ENCODE measurements at places on chromosomes 6 and 20. TPM values are rescaled to one million over a fixed set of nuclear protein-coding genes. Genes with fewer than 3 reads are reported as not detected.
A peak's percentile ranks its signal among the peaks of the same experiment; 100 is the strongest.

GRCh38 chr6:160634706-160635105 is 29.4 kb downstream of the LPA start:
- DNase-seq: no peak
- no peaks in the 10 kb centered on the region for H3K36me3 ChIP-seq
- no peaks in the 10 kb centered on the region for H3K27me3 ChIP-seq
- no peak overlapping the region for H3K4me3 ChIP-seq

GRCh38 chr6:124887872-124888580 is 74.2 kb upstream of the RNF217 start:
- no peaks in the 10 kb centered on the region for H3K36me3 ChIP-seq
- no peak overlapping the region for H3K4me3 ChIP-seq
- no peak for DNase-seq
- H3K27ac ChIP-seq: no peak overlapping the region

DNA sequence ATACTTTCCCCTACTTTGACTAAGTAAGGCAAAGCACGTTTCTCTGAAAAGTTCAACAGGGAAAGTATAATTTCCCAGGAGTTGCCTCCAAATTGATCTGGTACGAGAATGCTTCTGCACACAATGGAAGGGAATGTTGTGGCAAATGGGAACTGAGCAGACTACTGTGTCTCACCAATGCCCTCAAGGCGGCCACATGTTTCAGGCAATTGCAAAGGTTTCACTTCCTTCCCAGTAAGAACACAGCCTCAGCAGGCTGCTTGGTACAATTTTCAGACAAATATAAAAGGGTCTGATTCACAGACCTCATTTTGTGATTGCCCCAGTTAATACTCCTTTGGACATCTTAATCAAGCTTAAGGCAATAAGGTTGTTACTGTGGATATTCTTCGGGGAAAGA is 71.2 kb downstream of the KIAA0319 start:
- peaks cover 14% of the 10 kb centered on the region for H3K27me3 ChIP-seq
- no peak overlapping the region for H3K4me3 ChIP-seq
- DNase-seq: no peak
- no peaks in the 10 kb centered on the region for H3K4me1 ChIP-seq
- H3K36me3 ChIP-seq: no peaks in the 10 kb centered on the region
- H3K27ac ChIP-seq: no peak overlapping the region

DNA sequence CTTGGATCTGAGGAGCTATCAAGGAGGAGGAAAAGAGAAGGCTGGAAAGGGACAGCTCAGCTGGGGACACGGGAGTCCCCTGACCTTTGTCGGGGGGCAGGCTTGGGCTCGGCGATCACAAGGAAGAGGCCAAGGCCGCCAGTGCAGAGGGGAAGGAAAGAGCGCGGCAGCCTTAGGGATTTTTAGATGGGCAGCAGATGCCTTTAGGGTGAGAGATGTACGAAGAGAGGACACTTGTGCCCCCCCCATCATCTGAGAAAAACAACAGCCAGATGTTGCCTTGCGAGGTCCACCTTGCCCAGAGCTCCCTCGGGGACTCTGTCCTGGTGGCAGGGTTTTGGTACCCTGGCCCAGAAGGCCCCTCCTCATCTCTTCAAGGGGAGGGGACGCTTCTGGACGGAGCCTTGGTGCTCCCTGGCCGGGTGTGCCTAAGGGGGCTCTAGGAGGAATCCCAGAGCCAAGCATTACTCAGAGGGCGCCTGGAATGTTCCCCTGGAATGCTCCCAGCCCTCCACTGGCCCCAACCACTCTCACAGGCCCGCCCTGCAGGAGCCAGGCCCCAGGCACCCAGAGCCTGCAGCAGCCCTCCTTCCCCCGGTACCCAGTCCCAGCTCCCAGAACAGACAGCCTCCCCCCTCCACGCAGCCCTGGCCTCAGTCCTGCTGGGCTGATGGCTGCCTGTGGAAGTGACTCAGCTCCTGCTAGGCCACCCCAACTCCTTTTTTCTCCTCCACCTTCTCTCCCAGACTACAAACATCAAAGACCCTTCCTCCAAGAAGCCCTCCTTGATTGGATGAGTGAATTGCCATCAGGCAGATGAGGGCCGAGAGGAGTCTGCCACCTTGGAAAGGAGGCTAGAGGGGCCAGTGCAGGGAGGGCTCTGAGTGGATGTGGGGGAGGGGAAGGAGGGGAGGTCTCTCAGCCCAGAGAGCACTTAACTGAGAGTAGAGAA is 1.8 kb downstream of the ADAM33 start:
- no peaks in the 10 kb centered on the region for H3K36me3 ChIP-seq
- peaks cover 20% of the 10 kb centered on the region for H3K4me1 ChIP-seq
- H3K27ac ChIP-seq: no peak overlapping the region
- H3K4me3 ChIP-seq: no peak overlapping the region
- peaks cover 13% of the 10 kb centered on the region for H3K27me3 ChIP-seq

- no peaks in the 10 kb centered on the region for H3K36me3 ChIP-seq
- H3K27ac ChIP-seq: peak overlapping the region; percentile 39
- peaks cover 3% of the 10 kb centered on the region for H3K4me1 ChIP-seq
- no peaks in the 10 kb centered on the region for H3K27me3 ChIP-seq
Observed at GRCh38 chr20:35207950-35208611, 18.4 kb upstream of the MMP24 start.

- no peak overlapping the region for H3K27ac ChIP-seq
- peaks cover 2% of the 10 kb centered on the region for H3K4me1 ChIP-seq
- no peaks in the 10 kb centered on the region for H3K36me3 ChIP-seq
- H3K27me3 ChIP-seq: no peaks in the 10 kb centered on the region
Observed at GRCh38 chr6:129340983-129341382, 369.0 kb downstream of the ARHGAP18 start.

DNA sequence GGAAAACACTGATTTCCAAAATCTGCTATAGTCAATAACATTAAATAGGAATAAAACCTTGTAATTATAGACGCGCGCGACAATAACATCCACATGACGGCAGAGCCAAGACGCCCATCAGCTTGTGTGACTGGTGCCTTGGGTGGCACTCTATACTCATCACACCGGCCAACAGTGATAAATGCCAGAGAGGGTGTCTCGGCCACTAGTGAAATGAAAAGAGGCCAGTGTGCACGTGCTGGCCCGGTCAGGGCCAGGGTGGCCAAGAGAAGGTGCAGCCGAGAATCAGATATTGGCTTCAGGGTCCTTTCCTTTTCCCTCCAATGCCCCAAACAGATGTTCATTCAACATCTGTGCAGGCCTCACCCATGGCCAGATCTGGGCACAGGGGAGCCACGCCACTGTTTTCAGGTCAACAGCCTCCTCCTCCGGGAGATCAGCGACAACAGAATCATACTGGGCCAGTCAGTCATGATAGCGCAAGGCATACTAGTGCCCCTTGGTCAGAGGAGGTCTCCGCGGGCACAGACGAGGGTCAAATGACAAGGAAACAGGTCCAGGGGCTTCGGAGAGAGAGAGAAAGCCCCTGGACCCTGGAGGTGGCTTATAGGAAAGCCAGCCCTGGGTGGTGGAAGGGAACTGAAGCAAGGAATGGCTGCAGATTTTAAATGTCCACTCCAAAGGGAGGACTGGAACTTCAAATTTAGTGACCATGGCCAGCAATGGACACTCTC is 134.5 kb downstream of the PRND start:
- no peak overlapping the region for H3K4me3 ChIP-seq
- H3K36me3 ChIP-seq: peaks cover 41% of the 10 kb centered on the region
- no peak overlapping the region for H3K27ac ChIP-seq
- no peaks in the 10 kb centered on the region for H3K27me3 ChIP-seq

DNA sequence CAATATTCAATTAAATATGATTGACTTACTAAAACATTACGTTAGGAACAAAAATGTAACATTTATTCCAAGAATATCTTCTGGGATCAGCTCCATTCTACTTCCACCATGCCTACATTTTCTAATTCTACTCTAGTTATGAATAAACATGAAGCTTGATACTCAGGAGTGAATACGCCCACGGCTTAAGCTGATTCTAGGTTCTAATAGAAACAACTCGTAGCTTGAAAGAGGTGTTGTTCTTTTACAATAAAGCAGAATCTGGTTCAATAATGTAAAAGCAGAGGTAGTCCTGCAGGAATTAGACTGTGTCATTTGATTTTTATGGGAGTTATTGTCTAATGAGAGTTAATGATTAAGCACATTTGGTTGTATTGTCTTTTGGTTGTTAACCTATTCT is 107.3 kb upstream of the OLIG3 start:
- no peaks in the 10 kb centered on the region for H3K36me3 ChIP-seq
- no peak overlapping the region for H3K27ac ChIP-seq
- no peaks in the 10 kb centered on the region for H3K4me1 ChIP-seq
- peaks cover 7% of the 10 kb centered on the region for H3K27me3 ChIP-seq

- DNase-seq: peak; percentile 23
- H3K27ac ChIP-seq: peak within 1 kb of the TSS; percentile 30
- no peak within 1 kb of the TSS for H3K4me3 ChIP-seq
- no peaks in the 10 kb centered on the region for H3K4me1 ChIP-seq
- no peaks in the 10 kb centered on the region for H3K27me3 ChIP-seq
- H3K36me3 ChIP-seq: no peaks in the 10 kb centered on the region
Observed at GRCh38 chr6:10521104-10521808, at the start of gene GCNT2. GCNT2 (plus strand) TSS chr6:10521351; CDS start chr6:10528912, 7,561 bp downstream.

- no peak overlapping the region for H3K27ac ChIP-seq
- no peaks in the 10 kb centered on the region for H3K27me3 ChIP-seq
- 0 out of 2 replicates have a peak, but pooled peaks cover 4% of the 10 kb centered on the region for H3K4me1 ChIP-seq
- no peak overlapping the region for H3K4me3 ChIP-seq
- no peak for DNase-seq
Observed at GRCh38 chr20:21372016-21372415, 25.3 kb downstream of the NKX2-4 start.

- H3K27me3 ChIP-seq: no peaks in the 10 kb centered on the region
- peaks cover 6% of the 10 kb centered on the region for H3K4me1 ChIP-seq
- peak overlapping the region; percentile 44 for H3K27ac ChIP-seq
- peak; percentile 79 for DNase-seq
- H3K4me3 ChIP-seq: no peak overlapping the region
Observed at GRCh38 chr6:134882426-134883038, 67.4 kb downstream of the ALDH8A1 start.

APOM gene
- total RNA-seq: 1.4 TPM

PNPLA1 gene
- total RNA-seq: not detected

SFTA2 gene
- total RNA-seq: not detected

COL21A1 gene
- total RNA-seq: not detected

ULBP2 gene
- 7.2 TPM for total RNA-seq

HFE gene
- 14.9 TPM for total RNA-seq

KIFC1 gene
- 33.9 TPM for total RNA-seq
